ENCODE measurements at places on chromosomes 13 and 19.

DNA sequence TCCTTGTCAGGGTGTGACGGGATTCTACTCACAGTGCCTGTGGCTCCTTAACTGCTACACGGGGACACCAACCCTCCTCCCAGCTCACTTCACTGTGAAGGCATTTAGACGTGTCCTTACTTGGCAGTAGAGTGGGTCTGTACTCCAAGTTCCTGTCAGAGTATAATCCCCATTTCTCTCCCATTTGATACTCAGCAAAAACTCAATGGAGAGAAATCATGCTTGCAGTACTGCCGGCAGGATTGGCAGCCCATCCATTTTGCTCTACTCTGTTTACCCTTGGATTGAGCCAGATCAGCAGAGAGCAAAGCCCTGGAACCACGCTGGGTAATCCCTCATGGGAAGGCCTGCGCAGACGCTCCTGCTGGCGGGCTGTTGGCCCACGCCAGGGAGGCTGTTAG lies 28.9 kb downstream of the ARL11 start:
- DNase-seq = no peak

DNA sequence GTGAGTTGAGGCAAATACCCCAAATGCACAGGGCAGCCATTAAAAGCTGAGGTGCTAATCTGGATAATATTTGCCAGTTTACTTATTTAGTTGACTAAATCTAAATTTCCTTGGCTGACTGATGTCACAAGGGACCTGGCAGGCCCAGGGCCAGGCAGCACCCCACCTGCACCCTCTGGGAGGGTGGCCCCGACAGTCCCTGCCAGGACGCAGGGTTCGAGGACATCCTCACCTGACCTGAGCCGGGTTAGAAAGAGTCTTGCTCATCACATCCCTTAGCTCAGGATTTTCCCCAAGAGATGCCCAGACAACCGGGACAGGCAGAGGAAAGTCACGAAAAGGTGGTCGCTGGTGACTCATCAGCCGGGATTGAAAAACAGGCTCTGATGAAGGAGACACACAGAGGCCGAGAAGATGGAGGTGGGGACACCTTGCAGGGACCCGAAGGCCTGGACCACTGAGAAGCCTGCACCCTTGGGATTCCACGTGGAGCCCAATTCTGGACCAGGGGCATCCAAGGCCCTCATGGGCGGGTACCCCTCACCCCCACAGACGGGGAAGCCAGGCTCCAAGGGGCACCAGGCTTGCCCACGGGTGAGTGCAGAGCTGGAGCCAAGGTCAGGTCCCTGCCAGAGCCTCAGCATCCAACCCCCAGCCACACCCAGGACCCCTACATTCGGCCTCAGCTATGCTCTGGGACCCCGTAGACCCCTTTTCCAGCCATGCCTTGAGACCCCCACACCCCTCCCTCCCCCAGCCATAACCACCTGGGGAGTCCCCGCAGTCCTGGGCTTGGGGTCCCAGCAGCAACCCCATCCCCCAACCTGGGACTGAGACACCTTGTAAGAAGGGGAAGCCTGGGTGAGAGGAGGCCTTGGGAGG lies 103.2 kb downstream of the SOX1 start:
- no peak for DNase-seq

DNA sequence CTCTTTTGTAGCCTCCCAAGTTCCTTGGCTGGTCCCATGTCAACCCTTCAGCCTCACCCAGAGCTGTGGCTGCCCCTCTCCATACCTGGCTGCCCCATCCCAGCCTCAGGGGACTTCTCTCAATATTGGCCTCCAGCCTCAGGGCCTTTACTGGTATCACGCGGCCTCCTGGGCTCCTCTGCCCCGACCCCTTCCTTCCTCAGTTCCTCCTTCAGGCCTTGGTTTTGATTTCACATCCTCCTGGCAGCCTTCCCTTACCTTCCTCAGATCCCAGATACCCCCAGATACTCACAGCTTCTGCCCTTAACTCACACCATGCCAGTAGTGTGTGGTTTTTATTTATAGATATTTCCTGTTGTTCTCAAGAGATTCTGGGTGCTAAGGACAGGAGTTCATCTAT lies 12.8 kb upstream of the SCN1B start:
- no peak for DNase-seq

- DNase-seq = no peak
Measured at GRCh38 chr13:21567714-21568113, 36.3 kb downstream of the MICU2 start.

- no peak for DNase-seq
Measured at GRCh38 chr13:114258589-114258988, 22.8 kb upstream of the UPF3A start.

- DNase-seq = no peak
Measured at GRCh38 chr13:73321043-73321442, 262.2 kb downstream of the KLF5 start.

DNA sequence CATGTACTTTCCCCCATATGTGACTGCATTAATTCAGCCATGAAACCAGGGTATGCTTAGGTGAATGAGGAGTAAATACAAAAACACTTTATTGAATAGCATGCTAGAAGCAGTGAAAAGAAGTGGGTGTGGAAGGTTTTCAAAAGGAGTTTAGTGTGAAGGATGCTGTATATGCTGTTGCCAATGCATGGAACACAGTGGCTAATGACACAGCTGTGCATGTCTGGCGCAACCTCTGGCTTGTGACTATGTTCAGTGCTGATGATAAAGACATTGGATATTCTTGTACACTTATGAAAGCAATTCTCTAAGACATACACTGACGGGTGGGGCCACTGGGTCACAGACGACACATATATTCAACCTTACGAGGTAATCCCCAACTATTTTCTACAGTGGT lies 55.2 kb downstream of the SOX21 start:
- no peak for DNase-seq

GRCh38 chr13:103236213-103236612 lies 170.0 kb upstream of the SLC10A2 start:
- no peak for DNase-seq

DNA sequence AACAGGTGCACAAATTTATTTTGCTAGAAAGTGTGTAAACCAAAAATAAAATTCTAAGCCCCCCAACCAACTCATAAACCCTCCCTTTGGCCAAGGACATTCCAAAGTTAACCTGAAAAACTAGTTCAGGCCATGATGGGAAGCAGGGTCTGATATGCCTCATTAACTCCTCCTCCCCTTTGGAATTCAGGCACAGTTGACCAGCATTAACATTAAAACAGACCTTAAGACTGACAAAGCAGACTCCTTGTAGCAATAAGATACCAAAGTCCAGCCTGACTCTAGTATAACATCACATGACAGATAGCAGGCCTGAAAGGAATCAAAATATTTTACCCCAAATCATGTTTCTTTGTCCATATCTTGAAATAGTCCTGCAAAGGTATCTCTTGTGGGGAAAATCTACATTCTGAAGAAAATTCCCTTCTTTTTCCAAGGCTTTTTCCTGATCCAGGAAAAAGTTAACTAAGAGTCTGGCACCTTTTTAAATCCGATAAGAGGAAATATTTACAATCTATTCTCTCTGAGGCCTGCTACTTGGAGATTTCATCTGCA lies 19.7 kb downstream of the NEK5 start:
- DNase-seq = no peak

DNA sequence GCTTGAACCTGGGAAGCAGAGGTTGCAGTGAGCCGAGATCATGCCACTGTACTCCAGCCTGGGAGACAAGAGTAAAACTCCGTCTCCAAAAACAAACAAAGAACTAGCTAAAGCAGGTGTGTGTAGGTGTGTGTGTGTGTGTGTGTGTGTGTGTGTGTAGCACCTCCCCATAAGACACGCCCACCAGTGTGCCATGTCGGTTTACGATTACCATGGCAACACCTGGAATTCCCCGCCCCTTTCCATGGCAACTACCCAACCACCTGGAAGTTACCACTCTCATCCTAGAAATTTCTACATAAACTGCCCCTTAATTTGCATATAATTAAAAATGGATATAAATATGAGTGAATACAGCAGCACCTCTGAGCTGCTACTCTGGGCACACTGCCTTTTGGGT lies 80.9 kb upstream of the ADGRE5 start:
- no peak for DNase-seq

DNA sequence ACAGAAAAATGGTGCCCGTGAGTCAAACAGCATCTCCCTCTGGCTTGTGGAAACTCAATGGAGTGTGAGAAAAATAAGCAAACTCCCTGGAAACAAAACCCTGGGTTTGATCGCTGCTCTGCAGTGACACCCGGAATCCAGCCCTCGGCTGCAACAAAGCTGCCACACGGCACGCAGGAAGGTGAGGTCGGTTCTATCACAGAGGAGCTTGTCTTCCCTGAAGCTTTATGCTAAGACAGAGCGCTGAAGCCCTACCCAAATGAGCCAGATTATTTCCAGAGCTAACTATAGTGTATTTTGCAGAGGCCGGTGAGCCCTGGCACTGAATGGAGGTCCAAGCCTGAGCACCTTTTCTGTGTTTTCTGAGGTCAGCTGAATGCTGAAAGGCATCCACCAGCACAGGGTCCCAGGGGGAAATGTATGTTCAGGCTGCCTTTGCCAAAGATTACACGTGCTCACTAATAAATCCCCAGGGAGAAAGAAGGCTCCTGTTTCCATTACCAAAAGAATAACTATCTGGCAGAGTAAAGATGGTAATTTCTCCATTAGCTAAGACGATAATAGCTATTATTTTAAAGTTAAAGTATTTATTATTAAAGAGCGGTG lies 77.8 kb downstream of the TSHZ3 start:
- DNase-seq = no peak

GRCh38 chr19:46088101-46088500 lies 36.4 kb downstream of the IGFL3 start:
- no peak for DNase-seq

DNA sequence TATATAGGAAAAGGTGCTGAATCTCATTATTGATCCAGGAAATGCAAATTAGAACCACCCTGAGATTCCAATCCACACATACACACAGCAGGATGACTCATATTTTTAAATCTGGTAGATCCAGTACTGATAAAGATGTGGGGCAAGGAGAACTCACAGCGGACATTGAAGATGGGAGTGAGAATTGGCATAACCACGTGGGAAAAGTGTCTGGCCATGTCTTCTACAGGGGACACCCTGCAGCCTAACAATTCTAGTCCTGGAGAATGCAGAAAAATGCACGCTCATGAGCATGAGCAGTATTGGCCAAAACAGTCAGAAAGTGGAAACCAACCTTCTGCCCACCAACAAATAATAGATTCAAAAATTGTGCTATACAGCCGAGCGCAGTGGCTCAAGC lies 13.5 kb upstream of the BCL3 start:
- DNase-seq = no peak

GRCh38 chr13:109642358-109642757 lies 144.0 kb downstream of the IRS2 start:
- no peak for DNase-seq

DNA sequence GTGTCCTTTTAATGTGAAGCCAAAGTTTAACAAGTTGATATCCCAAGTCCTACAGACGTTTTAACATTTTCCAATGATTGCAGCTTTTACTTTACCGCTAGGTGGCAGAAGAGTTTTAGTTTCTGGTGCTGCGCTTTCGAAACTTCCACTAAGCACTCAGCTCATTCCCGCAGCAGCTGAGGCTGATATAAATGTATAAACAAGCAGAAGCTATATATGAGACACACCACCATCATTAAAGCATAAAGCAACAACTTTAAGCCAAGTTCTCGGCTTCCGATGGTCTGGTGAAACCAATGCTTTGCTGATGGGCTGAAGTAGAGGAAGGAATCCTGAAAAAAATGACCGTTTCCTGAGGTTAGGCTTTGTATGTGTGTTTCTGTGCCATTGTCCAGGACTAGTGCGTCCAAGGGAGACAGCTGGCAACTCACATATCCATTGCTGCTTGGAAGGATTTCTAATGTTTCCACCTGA lies 753.9 kb downstream of the OLFM4 start:
- no peak for DNase-seq

DNA sequence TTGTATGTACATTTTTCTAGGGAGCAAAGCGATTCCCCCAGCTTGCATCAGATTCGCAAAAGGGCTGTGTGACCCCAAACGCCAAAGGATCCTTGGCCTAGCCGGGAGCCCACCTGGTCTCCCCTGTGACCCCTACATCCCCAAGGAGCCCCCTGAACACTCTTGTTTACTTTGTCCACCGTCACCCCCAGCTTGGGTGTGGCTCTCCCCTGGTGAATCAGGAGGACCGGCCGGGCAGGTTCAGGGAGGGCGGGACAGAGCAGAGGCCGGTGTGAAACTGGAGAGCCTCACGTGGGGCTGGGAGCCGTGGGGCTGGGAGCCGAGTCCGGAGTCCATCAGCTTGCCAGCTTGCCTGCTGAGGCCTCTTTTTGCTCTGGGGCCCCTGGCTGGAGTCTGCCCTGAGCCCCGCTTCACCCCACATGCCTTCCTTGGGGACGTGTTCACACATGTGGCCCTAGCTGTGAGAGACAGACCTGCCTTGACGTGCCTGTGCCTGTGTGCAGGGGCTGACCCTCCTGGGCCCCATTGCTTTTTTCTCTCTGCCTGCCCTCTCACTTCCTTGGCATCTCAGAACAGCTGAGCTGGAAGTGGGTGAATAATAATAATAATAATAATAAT lies 2.0 kb downstream of the ITPKC start:
- no peak for DNase-seq

DNA sequence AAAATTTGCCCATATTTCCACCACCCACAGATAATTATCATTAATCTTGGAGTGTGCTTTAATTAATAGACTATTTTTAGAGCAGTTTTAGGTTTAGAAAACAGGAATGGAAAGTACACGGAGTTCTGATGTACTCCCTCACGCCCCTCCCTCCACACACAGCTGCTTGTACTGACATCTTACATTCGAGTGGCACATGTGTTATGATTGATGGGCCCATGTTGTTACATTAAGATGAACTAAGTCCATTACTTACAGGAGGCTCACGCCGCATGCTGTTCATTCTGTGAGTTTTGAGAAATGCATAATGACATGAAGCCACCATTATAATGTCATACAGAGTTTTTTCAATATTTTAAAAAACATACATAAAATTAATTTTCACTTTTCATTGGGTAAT lies 1.2 kb upstream of the SPATA13 start:
- no peak for DNase-seq

DNA sequence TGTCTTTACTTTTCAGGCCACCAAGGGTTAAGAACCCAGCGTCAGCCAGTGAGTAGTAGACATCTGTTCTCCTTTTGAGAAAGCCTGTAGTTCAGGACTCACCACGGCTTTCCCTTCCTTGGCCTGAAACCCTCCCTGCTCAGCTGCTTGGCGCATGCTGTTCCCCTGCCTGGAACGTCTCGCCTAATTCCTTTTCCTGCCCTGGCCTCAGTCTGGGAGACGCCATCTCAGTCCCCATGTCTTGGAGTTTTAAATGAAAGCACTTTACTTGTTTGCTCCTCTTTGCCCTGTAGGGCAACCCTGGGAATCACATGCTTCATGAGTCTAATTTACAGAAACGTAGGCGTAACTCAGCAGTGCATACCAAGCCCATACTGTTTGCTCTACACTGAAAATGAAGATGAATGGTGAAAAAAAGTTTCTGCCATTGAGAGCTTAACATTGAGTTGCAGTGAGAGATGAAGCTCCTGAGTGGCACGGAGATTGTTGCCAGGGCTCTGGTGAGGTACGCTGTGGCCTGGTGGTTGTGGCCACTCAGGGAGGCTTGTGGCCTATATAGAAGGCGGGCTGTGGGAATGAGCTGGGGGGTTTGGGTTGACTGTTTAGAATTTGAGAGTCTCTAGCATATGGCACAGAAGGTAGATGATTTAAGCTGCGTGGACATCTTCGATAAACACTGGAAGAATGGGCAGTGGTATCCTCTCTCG lies 52.8 kb downstream of the GATAD2A start:
- DNase-seq = no peak

- DNase-seq = no peak
Measured at GRCh38 chr13:93655154-93655553, 428.5 kb downstream of the GPC6 start.

- DNase-seq = no peak
Measured at GRCh38 chr19:408441-408901, 476 bp downstream of the C2CD4C start.

- no peak for DNase-seq
Measured at GRCh38 chr13:32473650-32474049, 45.7 kb upstream of the N4BP2L1 start.

Measured in stimulated activated CD4-positive, alpha-beta T cell treated with anti-CD3 and anti-CD28 coated beads, Interleukin-1b, Interleukin-23, amount 100 ng/mL, for 1 hour (primary cell).